ENCODE measurements at places on chromosomes 12 and 14.
A peak's percentile ranks its signal among the peaks of the same experiment; 100 is the strongest.

- DNase-seq, result no peak
Observed at GRCh38 chr12:21566907-21567394, 37.7 kb downstream of the GYS2 start.

DNA sequence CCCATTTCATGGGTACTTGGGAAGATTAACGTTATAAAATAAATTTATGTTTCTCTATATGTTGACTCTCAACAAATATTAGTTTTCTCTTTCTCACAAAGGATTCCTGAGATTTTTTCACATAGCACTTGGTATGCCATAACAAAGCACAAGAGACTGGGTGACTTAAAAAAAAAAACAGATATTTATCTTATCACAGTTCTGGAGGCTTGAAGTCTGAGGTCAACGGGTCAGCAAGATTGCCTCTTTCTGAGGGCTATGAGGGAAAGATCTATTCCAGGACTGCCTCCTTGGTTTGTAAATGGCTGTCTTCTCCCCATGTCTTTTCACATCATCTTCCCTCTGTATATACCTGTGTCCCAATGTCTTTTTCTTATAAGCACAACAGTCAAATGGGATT, 153.5 kb upstream of the DIO2 start:
- DNase-seq, result no peak

DNA sequence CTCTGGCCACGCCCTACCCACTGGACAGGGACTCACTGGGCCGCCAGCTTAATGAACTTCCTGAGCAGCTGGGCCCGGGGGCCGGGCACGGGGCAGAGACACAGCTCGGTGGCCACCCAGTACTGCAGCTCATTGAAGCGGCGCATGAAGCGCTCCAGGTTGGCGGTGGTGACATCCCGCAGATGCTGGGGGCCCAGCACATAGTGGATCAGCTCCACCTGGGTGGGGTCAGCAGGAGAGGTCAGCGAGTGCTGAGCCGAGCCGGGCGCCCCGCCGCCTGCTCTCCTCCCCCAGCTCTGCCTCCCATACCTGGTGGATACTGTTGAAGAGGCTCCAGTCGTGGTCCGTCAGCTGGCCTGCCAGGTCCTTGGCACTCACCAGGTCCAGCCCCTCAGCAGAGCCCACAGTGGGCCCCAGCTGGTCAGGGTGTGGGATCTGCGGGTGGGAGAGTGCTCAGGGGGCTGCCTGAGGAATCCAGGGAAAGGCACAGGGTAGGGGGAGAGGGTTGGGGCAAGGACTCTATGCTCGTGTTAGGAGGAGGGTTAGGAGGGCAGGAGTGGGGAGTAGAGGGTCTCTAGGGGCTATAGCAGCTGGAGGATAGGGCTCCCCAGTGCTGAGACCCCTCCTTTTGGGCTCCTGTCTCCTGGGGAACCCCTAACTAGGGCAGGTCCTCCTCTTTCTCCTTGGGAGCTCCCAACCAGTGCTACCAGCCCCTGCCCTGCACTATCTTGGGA, 15.5 kb upstream of the ENDOU start:
- no peak for DNase-seq

GRCh38 chr14:50944647-50945413, 547 bp upstream of the PYGL start:
- peak; percentile 42 for DNase-seq

DNA sequence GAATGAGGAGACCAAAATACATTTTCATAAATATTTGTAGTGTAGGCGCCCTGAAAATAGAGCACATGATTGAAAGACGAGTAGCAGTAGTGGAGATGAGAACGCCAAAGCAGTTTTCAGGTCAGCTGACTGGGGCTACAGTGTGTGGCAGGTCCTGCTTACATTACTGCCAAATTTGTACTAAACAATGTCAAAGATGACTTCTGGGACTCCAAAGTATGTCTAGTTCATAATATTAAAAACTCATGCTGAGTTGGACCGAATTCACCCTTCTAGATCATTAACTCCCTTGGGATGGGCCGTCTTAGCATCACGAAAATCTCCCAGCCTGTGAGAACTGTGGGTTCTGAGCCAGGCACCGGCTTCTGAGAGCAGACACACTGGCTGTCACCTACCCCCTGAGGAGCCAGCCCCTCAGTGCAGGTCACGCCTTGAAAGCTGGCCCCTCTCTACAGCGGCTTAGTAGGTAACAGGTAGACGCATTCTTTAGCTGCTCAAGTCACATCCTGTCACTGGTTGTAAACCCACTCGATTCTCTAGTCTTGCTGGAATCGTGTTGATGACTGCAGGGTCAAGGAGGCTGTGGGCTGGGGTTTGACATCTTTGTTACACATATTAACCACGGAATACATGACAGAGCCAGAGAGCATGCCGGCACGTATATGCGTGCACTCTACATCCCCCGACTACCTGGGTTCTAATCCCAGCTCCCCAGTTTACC, 210.4 kb downstream of the ETV6 start:
- no peak for DNase-seq

GRCh38 chr14:86404989-86405649, 875.2 kb downstream of the FLRT2 start:
- no peak for DNase-seq

DNA sequence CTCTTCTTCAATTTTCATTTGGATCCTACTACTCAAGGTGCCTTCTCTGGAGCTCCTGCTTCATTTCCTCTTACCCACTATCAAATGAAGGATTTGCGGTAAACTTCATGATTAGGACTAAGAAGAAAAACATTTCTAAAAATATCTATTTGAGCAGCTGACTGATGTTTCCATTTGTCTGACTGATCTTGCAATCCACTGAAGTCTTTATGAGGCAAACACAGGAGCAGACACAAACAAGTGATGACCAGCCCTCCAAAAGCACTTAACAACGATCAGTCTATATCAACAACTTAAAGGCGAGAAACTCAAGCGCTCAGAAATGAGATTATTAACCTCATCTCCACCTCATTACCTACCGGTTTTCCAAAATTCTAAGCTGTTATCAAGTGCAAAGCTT, 26.2 kb downstream of the OSBPL8 start:
- no peak for DNase-seq

GRCh38 chr14:73227812-73228781, 9.2 kb upstream of the PAPLN start:
- DNase-seq, result peak; percentile 71

GRCh38 chr14:70897464-70897863, 9.8 kb upstream of the PCNX1 start:
- peak; percentile 85 for DNase-seq

- DNase-seq, result no peak
Observed at GRCh38 chr12:104626069-104626837, 169.5 kb downstream of the CHST11 start.

- no peak for DNase-seq
Observed at GRCh38 chr14:105531894-105532623, 5.7 kb downstream of the TMEM121 start.

GRCh38 chr14:22400655-22401259, 188.3 kb downstream of the DAD1 start:
- no peak for DNase-seq

- DNase-seq, result no peak
Observed at GRCh38 chr12:106733660-106734059, 40.8 kb upstream of the RIC8B start.

DNA sequence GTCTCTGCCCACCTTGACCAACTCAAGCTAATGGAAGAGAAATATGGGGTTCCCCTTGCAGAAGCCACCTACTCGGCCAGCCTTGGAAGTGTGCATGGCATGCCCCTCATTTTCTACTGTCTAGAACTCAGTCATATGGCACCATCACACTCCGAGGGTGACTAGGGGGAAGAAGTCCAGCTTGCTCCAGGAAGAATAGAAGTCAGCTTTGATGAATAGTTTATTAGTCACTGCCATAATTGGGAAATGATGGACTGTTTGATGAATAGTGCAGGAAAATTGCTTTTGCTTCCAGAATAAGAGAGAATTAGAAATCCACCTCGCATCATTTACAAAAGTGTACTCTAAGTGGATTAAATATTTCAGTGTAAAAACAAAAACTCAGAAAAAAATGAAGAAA, 1030.6 kb downstream of the VRK1 start:
- no peak for DNase-seq

GRCh38 chr14:98937712-98938505, 334.1 kb downstream of the BCL11B start:
- no peak for DNase-seq

GRCh38 chr14:64516969-64517368, 12.4 kb downstream of the ZBTB1 start:
- DNase-seq, result no peak

GRCh38 chr12:5507944-5508343, 76.0 kb downstream of the NTF3 start:
- no peak for DNase-seq

DNA sequence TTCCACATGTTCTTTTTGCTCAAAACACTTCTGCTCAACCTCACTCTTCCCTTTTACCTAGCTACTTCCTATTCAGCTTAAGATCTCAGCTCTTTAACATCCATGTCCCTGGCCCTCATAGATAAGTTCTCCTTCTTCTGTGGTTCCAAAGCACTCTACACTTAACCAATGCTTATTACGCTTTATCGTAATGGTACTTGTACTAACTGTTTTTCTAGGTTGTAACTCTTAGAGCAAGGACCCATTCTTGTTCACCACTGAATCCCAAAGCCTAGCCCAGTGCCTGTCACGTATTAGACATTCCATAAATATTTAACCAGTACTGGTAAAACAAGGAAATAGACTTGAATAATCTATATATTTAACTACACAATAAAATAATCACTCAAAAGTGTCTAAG, 5.3 kb downstream of the SLC41A2 start:
- DNase-seq, result no peak

DNA sequence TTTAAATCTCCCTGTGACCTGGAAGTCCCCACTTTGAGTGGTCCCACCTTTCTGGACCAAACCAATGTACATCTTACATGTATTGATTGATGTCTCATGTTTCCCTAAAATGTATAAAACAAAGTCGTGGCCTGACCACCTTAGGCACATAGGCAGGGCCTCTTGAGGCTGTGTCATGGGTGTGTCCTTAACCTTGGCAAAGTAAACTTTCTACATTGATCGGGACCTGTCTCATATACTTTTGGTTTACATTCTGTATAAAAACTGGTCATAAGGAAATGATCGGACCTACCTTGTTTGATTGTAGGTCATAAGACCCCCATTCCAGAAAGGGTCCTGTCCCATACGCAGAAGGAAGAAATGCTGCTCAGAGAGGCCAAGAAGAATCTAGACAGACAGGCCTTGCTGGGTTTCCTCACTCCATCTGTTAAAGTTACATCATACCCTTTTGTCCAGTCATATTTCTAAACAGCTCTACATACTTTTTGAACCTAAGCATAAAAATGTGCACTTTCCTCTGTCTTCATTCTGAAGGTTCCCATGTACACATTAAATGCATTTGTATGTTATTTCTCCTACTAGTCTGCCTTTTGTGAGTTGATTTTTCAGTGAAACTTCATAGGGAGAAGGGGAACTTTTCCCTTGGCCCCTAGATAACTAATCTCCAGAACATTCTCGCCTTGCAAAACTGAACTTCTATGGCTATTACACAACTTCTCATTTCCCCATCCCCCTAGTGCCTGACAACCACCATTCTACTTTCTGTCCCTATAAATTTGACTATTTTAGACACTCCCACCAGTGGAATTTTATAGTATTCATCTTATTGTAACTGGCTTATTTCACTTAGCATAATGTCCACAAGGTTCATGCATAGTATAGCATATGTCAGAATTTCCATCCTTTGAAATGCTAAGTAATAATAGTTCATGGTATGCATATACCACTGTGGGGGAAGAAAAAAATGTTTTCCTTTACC, 30.2 kb upstream of the CPM start:
- peak; percentile 45 for DNase-seq

DNA sequence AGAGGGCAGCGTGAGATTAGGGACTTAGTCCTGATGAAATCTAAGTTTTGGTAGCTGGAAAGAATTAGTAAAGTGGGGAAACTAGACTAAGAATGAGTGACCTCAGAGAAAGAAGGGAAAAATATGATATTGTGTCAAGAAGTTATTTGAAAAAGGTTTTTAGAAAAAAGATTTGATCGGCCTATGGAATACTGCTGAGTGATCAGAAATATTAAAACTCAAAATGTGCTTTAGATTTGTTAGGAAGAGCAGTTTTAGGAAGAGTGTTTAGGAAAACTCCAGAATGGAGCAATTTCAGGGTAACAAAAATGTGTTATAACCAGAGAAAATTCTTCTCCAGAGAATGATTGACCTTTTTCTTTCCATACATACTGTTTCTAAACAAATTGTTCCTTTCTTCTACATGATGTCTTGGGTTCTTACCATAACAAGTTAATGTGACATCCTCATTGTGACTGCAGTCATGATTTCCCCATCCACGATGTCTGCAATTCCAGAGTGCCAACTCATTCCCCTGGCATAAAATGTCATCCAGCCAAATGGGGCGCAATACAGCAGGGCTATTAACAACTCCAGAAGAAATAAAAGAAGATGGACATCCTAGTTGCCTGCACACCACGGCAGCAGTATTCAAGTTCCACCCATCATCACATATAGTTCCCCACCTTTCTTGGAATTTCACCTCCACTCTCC, 11.8 kb downstream of the CD163L1 start:
- DNase-seq, result peak; percentile 55

DNA sequence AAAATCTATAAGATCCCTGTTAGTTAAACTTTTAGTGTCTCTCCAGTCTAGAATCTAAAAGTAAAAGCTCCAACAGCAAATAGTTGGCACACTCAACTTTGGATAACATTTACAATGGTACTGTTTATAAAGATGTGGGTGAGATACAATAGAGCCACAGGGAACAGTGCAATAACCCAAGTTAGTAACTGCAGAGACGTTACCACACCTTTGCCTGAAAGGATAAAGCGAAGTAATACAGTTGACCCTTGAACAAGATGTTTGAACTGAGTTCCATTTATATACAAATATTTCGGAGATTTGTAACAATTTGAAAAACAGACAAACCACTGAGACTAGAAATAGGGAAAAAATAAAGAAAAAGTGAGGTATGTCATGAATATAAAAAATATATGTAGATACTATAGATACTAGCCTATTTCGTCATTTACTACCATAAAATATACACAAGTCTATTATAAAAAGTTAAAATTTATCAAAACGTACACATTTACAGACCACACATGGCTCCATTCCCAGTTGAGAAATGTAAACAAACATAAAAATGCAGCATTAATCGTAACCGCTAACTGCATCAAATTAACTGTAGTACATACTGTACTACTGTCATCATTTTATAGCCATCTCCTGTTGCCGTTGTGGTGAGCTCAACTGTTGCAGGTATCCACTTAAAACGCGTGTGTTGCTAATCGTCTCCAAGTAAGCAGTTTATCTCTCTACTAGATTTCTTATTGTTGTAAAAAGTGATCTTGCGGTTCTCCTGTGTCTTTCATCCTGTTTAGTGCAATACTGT, 56.5 kb upstream of the HIF1A start:
- DNase-seq, result peak; percentile 73

DNA sequence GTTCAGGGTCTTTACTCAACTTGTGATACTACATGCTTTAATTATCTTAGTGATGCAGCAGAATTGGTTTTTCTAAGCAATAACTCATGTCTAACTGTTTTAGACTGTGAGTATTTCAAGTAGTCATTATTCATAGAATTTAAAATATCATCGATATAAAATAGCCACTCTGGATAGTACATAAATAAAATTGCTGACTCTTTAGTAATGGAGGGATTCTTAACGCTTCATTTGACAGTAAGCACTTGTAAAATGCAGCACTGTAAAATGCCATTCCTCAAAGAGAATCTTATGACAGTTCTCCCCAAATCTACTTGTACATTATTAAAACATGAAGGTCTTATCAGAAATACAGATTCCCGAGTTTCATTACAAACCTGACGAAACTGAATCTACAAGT, 262.8 kb upstream of the LRFN5 start:
- DNase-seq, result no peak

Measured in fibroblast of gingiva (primary cell).